ENCODE measurements at places on chromosomes 2 and 18.

- DNase-seq: no peak
Measured at GRCh38 chr2:234333168-234334130, 163.4 kb downstream of the ARL4C start.

- no peak for DNase-seq
Measured at GRCh38 chr2:122100346-122100745, 344.9 kb downstream of the TSN start.

DNA sequence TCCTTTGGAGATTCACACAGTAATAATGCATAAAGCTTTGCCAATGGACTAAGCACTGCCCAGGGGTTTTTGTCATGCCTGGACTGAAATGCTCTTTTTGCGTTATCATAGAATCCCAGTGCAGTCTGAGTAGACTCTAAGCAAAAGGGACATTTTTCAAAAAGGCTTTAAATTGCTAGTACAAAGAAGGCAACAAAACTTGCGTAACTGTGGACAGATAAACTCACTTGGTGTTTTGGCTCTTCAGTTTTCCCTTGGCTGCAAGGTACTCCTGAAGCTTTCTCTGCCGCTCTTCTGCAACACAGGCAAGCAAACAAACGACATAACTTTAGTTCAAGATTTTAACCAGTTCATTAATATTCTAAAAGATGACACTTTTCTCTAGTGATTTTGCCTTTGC, 2.1 kb downstream of the CKAP2L start:
- no peak for DNase-seq

- DNase-seq: peak; percentile 61
Measured at GRCh38 chr18:45879681-45880655, 54.5 kb downstream of the SIGLEC15 start.

DNA sequence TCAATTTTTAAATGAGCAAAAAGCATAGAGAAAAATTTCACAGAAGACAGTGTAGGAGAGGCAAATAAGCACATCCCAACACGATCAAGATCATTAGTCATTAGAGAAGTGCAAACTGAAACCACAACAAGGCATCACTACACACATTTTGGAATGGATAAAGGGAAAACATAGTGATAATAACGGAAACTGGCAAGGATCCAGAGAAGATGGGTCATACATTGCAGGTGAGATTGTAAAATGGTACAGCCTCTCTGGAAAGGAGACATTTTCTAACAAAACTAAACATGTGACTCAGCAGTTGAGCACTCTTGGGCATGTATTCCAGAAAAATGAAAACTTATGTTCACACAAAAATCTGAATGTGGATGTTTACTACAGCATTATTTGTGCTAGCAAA, 98.3 kb upstream of the TMEM17 start:
- DNase-seq: no peak

GRCh38 chr18:56312551-56313335, 325.6 kb downstream of the TXNL1 start:
- DNase-seq: no peak

DNA sequence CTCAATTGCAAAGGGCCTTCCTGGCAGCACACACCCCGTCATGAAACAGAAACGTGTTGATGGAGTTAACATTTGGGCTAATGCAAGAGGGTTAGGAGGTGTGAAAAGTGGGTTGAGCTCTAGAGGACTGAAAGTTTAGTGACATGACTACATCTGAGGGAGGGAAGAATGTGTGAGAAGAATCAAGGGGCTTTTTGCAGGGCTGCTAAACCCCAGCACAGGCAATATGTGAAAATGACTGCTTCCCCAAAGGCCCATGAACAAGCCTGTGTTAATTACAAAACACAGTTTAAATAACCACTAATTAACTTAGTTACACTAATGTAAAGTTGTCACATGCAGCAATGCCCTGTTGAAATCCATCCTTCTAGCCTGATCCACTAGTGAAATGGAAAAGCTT, 63.4 kb upstream of the PEX13 start:
- DNase-seq: no peak

DNA sequence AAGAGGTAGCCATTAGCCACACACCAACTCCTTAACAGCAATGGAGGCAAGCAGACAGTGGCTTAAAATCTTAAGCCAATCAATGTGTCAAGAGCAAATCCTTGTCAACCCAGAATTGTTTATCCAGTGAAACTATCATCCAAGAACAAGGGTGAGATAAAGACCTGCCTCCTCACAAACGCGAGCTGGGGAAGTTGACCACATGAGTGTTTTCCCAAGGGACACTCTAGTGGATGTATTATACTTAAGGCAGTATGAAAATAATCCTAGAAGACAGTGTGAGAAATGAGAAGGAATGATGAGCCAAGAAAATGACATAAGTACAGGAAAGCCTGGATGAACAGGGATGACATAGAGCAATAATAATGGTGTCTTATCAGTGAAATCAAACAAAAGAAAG, 209.6 kb downstream of the TWIST2 start:
- DNase-seq: no peak

GRCh38 chr2:68812251-68812650, 58.9 kb downstream of the BMP10 start:
- DNase-seq: no peak

DNA sequence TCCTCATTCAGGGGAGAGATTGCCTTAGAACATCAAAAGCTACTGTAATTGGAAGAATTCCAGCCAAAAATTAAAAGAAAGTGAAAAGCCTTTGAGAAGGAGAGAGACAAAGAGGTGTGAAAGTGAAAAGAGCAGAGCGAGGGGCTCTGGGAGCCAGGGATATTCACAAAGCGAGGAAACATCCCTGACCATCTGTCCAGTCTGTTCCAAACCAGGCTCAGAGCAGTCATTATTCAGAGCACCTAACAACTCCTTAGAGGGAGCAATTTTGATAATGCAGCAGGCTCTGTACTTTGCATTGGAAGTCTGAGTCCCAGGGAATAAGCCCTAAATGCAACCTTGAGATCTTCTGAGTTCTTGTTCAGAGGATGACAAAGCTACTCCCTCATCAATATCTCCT, 119.1 kb upstream of the LYPD1 start:
- DNase-seq: no peak

- DNase-seq: no peak
Measured at GRCh38 chr2:150413910-150414309, 73.6 kb downstream of the RND3 start.

- DNase-seq: no peak
Measured at GRCh38 chr18:59072727-59073421, 66.8 kb upstream of the SEC11C start.

- no peak for DNase-seq
Measured at GRCh38 chr2:213545964-213546475, 261.8 kb downstream of the SPAG16 start.

GRCh38 chr18:58748899-58749595, 77.8 kb downstream of the MALT1 start:
- no peak for DNase-seq

DNA sequence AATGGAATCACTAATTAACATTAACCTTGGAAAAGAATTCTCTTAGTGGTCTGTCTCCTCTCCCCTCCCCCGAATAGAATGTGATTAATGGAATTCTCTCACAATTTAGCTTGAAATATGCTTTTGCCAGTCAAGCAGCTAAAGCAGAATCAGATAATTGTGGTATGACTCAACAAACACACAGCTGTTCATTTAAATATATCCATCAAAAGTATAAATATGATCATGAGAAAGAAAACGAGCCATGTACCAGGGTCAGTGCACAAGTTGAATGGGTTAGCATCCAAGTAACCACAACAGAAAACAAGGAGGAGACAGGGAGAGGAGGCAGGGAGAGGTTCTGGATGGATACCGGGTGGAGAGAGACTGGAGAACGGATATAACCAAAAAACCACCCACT, 66.9 kb downstream of the ACVR1 start:
- no peak for DNase-seq

- no peak for DNase-seq
Measured at GRCh38 chr2:177429688-177430325, 37.2 kb downstream of the AGPS start.

DNA sequence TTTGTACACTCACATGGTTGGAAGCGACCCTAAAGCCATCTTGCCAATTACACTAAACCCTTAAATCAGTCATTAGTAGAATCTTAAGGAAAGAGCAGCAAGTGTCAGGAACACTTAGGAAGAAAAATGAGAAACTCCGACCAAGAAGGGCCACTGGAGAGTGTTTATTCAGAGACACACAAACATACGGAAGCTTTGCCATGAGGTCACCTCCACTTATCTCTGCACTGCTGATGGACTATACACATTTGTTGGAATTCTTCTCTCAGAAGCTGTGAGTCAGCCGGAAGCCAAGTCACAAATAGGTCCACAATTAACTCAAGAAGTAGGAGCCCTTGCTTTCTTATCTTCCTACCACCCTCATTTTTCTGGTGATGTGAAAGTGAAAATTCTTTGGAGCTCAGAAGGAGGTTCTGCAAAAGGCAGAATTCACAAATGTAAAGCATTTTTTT, 21.6 kb downstream of the BMP10 start:
- no peak for DNase-seq

DNA sequence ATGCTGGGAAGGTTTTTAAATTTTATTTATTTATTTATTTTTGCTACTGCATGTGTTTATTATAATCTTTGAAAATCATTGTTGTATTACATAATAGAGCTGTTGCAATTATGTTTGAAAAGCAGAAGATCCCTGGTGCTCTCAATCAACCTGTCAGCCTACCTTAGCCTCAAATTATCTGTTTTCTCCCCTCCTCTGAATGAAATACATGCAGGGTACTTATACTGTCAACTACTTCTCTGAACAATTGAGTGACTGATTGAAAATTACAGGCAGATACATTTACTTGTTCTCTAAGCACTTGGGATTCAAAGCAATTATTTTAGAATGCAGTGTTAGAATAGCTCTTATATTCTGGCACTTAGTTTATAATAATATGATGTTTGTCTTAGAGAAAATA, 8.1 kb downstream of the KYNU start:
- DNase-seq: no peak

GRCh38 chr18:7358989-7359726, 128.3 kb downstream of the LRRC30 start:
- no peak for DNase-seq

- DNase-seq: no peak
Measured at GRCh38 chr2:229713371-229714079, 830 bp downstream of the DNER start.

- no peak for DNase-seq
Measured at GRCh38 chr2:41722668-41723369, 325.0 kb upstream of the PKDCC start.

DNA sequence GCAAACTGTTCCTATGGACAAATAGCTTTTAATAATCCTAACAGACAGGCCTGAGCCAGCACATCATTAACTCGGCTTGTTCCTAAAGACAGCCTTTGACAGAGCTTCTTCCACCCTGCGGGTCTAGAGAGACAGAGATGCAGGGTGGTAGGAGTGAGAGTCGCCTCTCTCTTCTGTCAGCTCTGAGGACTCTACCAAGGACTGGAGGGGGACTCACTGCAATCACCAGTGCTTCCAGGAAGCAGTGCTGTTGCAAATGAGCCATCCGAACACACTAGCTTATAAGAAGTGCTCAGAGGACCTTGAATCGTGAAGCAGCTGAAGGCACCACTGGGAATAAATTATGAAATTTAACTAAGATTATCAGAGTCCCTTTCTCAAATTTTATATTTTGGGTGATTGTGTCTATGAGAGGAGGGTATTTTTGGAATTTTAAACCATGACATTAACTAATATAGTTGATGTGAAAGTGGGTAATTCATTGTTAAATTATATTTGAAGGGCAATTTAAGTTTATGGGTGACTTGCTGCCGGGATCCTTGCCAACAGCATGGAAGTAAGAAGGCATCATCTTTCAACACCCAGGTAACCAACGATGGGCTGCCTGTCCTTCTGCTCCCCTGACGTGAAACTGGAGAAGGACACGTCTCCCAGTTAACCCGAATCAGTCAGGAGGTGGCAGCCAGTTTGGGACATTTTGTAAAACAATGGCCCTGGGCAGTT, 43.6 kb upstream of the PXDN start:
- DNase-seq: no peak

- no peak for DNase-seq
Measured at GRCh38 chr2:33897741-33898140, 298.6 kb upstream of the FAM98A start.

DNA sequence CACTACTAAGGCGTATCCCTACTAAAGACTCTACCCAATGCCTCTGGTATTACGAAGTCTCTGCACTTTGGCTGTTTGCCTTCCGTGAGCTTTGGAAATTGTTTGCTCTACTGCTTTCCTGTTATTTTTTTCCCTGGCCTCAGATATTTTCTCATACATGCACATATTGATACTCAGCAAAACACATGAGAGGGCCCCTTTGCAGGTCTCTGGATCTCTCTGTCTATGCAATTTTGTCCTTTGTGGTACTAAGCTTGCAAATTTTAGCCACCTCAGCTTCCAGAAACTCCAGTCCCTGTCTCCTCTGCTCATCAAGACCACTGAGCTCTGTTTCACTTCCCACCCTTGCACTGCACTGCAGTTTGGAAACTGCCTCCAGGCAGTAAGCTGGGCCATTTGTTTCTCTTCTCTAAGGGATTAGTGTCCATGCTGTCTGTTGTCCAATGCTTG, 46.6 kb downstream of the TAF1B start:
- DNase-seq: no peak

- no peak for DNase-seq
Measured at GRCh38 chr2:230814616-230815015, 50.1 kb upstream of the ITM2C start.

- DNase-seq: no peak
Measured at GRCh38 chr2:151056870-151057269, 204.8 kb downstream of the RBM43 start.

DNA sequence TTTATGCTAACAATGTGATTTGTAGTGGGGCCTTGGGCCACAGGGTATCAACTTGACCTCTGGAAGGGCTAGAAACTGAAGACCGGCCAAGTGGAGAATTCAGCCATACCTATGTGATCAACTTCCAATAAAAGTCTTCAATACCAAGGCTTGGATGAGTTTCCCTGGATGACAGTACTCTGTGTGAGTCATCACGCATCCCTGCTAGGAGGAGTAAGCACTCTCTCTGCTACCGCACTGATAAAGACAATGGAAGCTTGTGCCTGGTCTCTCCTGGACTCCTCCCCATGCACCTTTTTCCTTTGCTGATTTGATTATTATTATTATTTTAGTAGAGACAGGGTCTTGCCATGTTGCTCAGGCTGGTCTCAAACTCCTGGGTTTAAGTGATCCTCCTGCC, 58.1 kb downstream of the SKA1 start:
- DNase-seq: no peak

GRCh38 chr2:144358979-144359541, 160.9 kb downstream of the ZEB2 start:
- no peak for DNase-seq

GRCh38 chr2:39631718-39632117, 34.0 kb upstream of the TMEM178A start:
- DNase-seq: no peak

GRCh38 chr18:74139411-74139810, 8.2 kb downstream of the FBXO15 start:
- DNase-seq: no peak

GRCh38 chr2:188477564-188478103, 186.0 kb downstream of the GULP1 start:
- DNase-seq: no peak

All from CD4-positive, alpha-beta T cell treated with Interferon gamma for 1 hour (primary cell).